Esophagus muscularis mucosa (tissue), 4 donors: ENCODE measurements at places on chromosomes 3 and 15. TPM values are rescaled to one million over a fixed set of nuclear protein-coding genes. Genes with fewer than 3 reads are reported as not detected.

- H3K27me3 ChIP-seq: no peaks in the 10 kb centered on the region
- H3K36me3 ChIP-seq: no peaks in the 10 kb centered on the region
- H3K4me3 ChIP-seq: no peak overlapping the region
- no peak overlapping the region for H3K27ac ChIP-seq
- DNase-seq: no peak
These were observed 130.8 kb downstream of the MINAR1 start for GRCh38 chr15:79562899-79563298.

GRCh38 chr15:82907350-82907749, 45.2 kb downstream of the HOMER2 start:
- no peaks in the 10 kb centered on the region for H3K27me3 ChIP-seq
- no peaks in the 10 kb centered on the region for H3K4me1 ChIP-seq
- H3K4me3 ChIP-seq: no peak overlapping the region
- no peak overlapping the region for H3K27ac ChIP-seq

DNA sequence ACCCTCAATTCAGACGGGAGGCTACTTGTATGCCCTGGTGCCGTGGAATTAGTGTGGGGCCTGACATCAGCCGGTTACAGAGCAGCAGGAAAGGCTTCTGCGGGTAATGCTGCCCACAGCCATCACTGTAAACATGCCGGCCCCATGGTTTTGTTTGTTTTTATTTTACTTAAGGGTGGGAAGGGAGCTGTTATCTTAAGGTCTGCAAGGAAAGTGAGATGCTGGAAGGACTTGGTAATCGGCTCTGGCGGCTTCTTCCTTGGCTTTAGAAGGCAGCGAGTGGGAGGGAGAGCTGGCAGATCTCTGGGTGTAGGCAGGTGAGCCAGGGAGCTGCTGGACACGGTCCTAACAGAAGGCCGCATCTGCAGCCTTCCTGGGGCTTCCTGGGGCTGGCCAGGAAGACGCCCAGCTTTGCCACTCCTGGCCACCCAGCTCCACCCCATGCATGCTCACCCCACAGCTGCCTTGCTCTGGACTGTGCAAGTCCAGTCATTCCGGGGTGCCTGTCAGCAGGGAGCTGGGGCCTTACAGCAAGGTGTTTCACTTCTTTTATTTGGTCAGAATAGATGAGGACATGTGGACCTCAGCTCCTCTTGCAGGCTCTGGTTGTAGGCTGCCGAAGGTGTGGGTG, 54.1 kb upstream of the FURIN start:
- no peaks in the 10 kb centered on the region for H3K4me1 ChIP-seq
- H3K27ac ChIP-seq: no peak overlapping the region
- no peak for DNase-seq
- no peaks in the 10 kb centered on the region for H3K27me3 ChIP-seq
- H3K4me3 ChIP-seq: no peak overlapping the region

GRCh38 chr15:50797926-50798325, 32.4 kb upstream of the SPPL2A start:
- no peak for DNase-seq
- no peak overlapping the region for H3K4me3 ChIP-seq
- no peaks in the 10 kb centered on the region for H3K4me1 ChIP-seq
- H3K36me3 ChIP-seq: no peaks in the 10 kb centered on the region

DNA sequence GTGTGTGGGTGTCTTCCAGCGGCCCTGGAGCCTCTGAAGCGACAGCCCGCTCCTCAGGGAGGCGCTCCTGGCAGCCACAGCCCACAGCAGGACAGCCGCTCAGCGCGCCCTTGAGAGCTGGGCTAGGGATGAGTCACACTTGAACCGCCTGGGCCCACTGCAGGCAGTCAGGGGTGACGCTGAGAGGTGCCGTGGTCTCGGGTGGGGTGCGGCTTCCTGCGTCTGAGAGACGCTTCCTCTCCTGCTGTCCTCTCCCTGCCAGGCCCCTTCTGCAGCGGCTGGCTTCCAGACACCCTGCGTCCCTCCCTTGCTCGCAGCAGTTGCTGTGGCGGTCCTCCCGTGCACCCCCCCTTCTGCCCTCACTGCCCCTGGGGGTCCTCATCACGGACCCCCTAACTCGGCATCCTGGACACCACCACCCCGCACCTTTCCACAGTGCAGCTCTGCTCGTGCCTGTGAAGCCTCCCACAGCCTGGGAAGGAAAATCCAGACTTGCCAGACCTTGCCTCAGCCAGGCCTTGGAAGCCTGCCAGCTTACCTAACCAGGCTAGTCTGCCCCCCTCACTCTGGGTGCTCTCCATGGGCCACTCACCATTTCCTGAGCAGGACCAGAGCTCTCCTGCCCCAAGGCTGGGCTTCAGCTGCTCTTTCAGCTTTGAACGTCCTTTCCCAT, 1.1 kb upstream of the SPTBN5 start:
- H3K36me3 ChIP-seq: no peaks in the 10 kb centered on the region
- peak overlapping the region; percentile 45 for H3K27ac ChIP-seq
- peak overlapping the region; percentile 29 for H3K4me3 ChIP-seq
- no peaks in the 10 kb centered on the region for H3K27me3 ChIP-seq
- DNase-seq: no peak

IQCF5 gene
- not detected for total RNA-seq

HYAL2 gene
- 93.2 TPM for total RNA-seq

DNA sequence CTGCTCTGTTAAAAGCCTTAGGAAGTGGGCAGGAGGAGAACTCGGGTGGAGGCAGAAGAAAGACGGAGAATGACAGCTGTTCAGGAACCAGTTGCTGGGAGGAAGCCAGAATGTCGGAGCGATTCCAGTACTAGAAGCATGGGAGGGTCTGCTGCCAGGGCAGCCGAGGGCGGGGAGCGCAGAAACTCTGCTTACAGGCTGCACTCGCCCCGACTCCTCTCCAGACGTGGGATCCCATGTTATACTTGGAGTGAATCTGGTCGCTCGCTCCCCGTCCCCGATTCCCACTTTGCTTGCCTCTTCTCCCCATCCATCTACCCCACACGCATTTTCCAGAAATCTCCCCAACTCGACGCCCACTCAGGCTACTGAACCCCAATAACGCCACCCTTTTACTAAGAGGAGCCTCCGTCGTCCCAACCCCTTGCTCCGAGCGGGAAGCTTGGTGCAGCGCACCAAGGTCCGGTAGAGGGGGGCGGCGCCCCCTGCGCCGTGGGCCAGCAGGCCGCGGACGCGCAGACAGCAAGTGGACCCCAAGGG, 665 bp downstream of the GATM start:
- peaks cover 33% of the 10 kb centered on the region for H3K4me1 ChIP-seq
- no peak for DNase-seq
- peak overlapping the region; percentile 70 for H3K4me3 ChIP-seq
- H3K27ac ChIP-seq: peak overlapping the region; percentile 89

- no peak for DNase-seq
- no peaks in the 10 kb centered on the region for H3K4me1 ChIP-seq
- H3K36me3 ChIP-seq: no peaks in the 10 kb centered on the region
- H3K4me3 ChIP-seq: no peak overlapping the region
These were observed 69.3 kb downstream of the CHST2 start for GRCh38 chr3:143188881-143189280.

MYLK gene
- total RNA-seq: 3,208 TPM

MME gene
- 5.5 TPM for total RNA-seq

SAMMSON gene
- 2.8 TPM for total RNA-seq

DNA sequence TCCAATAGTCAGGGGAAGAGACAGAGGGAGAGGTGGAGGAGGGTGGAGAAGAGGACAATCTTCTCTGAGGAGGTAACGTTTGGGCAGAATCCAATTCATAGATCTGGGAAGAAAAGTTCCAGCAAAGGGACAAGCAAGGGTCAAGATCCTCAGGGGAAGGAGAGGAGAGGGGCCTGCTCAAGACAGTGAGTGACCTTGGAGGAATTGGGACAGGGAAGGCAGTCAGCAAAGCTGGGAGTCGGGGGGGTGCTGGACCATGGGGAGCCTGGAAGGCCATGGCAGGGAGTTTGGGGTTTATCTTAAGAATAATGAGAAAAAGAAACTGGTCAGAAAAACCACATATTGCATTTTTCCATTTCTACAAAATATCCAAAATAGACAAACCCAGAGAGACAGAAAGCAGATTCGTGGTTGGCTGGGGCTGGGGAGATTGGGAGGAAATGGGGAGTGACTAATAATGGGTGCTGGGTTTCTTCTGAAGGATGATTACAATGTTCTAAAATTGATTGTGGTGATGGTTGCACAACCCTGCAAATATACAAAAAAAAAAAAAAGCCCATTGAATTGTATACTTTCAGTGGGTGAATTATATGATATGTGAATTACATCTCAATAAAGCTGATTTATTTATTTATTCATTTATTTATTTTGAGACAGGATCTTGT, 19.6 kb upstream of the SRP14 start:
- H3K4me1 ChIP-seq: peaks cover 15% of the 10 kb centered on the region
- no peaks in the 10 kb centered on the region for H3K36me3 ChIP-seq
- H3K27me3 ChIP-seq: no peaks in the 10 kb centered on the region
- DNase-seq: no peak
- no peak overlapping the region for H3K27ac ChIP-seq

GOLGA6L7 gene
- not detected for total RNA-seq

GPR176 gene
- 1.7 TPM for total RNA-seq

DNA sequence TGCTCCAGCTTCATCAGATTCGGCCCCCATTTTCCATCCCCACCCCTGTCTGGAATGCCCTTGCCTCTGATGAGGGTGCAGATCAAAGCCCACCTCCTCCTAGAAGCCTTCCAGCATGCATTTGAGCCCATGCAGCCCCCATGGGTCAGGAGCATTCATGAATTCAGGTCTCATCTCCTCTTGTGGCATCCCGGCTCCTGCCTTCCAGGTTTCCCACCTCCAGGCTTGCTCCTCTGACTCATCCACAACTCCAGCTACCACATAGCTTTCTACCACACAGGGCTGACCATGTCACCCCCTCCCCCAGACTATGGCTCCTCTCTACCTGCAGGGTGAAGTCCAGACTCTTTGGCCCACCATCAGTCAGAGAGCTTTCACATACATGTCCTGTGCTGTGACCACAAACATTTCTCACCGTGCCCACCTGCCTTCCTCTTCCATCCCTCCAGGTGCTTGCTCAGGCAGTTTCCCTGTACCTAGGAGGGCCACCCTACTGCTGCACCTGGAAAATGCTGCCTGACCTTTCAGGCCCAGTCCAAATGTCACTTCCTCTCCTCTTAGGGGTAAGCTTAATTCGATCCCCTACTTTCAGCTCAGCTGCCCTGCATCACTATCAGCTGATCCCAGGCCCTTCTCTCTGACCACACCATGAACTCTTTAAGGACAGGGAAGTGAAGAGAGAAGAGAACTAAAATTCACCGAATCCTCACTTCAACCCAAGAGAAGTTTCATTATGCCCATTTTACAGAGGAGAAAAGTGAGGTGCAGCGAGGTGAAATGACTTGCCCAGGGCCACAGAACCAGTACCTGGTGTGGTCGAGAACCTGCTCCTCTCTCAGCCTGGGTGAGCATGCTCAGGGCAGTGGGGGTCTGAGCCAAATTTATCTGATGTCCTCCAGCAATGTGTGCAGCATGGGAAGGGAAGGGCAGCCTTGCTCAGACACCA, 13.7 kb upstream of the FGD5 start:
- H3K36me3 ChIP-seq: no peaks in the 10 kb centered on the region
- DNase-seq: no peak
- H3K27ac ChIP-seq: no peak overlapping the region
- H3K4me3 ChIP-seq: no peak overlapping the region
- peaks cover 40% of the 10 kb centered on the region for H3K4me1 ChIP-seq

GRCh38 chr15:49428409-49429095, 5.5 kb downstream of the FGF7 start:
- no peaks in the 10 kb centered on the region for H3K27me3 ChIP-seq
- peak overlapping the region; percentile 50 for H3K4me3 ChIP-seq
- no peak for DNase-seq
- H3K27ac ChIP-seq: peak overlapping the region; percentile 72

GRCh38 chr15:47965297-47965696, 155.5 kb upstream of the SLC24A5 start:
- H3K4me1 ChIP-seq: no peaks in the 10 kb centered on the region
- H3K4me3 ChIP-seq: no peak overlapping the region
- H3K27me3 ChIP-seq: no peaks in the 10 kb centered on the region

- H3K27me3 ChIP-seq: no peaks in the 10 kb centered on the region
- no peak overlapping the region for H3K27ac ChIP-seq
- peaks cover 6% of the 10 kb centered on the region for H3K36me3 ChIP-seq
- peak; percentile 53 for DNase-seq
- H3K4me1 ChIP-seq: peaks cover 12% of the 10 kb centered on the region
These were observed 46.1 kb downstream of the ABHD5 start for GRCh38 chr3:43736558-43737440.

COX5A gene
- 77.4 TPM for total RNA-seq

- no peaks in the 10 kb centered on the region for H3K27me3 ChIP-seq
- no peak overlapping the region for H3K27ac ChIP-seq
- no peaks in the 10 kb centered on the region for H3K4me1 ChIP-seq
These were observed 25.1 kb upstream of the MTMR10 start for GRCh38 chr15:31016446-31016915.

EIF1B gene
- total RNA-seq: 32.0 TPM

GRCh38 chr3:104176706-104177105, 1190.0 kb upstream of the ALCAM start:
- H3K4me3 ChIP-seq: no peak overlapping the region
- no peaks in the 10 kb centered on the region for H3K27me3 ChIP-seq
- H3K36me3 ChIP-seq: no peaks in the 10 kb centered on the region
- H3K4me1 ChIP-seq: no peaks in the 10 kb centered on the region

GRCh38 chr15:72198356-72199204, 993 bp upstream of the GRAMD2A start:
- H3K4me1 ChIP-seq: peaks cover 44% of the 10 kb centered on the region
- no peak overlapping the region for H3K4me3 ChIP-seq
- H3K36me3 ChIP-seq: peaks cover 51% of the 10 kb centered on the region
- H3K27me3 ChIP-seq: peaks cover 19% of the 10 kb centered on the region
- no peak overlapping the region for H3K27ac ChIP-seq

DNA sequence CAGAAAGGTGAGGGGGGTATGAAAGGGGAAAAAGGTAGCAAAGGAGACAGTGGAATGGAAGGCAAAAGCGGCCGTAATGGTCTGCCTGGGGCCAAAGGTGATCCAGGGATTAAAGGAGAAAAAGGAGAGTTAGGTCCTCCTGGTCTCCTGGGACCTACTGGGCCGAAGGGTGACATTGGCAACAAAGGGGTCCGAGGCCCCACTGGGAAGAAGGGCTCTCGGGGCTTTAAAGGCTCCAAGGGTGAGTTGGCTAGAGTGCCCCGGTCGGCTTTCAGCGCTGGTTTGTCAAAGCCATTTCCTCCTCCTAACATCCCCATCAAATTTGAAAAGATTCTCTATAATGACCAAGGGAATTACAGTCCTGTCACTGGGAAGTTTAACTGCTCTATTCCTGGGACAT, 6.7 kb downstream of the OTOL1 start:
- no peak for DNase-seq
- no peak overlapping the region for H3K4me3 ChIP-seq
- H3K4me1 ChIP-seq: no peaks in the 10 kb centered on the region
- no peak overlapping the region for H3K27ac ChIP-seq

DNA sequence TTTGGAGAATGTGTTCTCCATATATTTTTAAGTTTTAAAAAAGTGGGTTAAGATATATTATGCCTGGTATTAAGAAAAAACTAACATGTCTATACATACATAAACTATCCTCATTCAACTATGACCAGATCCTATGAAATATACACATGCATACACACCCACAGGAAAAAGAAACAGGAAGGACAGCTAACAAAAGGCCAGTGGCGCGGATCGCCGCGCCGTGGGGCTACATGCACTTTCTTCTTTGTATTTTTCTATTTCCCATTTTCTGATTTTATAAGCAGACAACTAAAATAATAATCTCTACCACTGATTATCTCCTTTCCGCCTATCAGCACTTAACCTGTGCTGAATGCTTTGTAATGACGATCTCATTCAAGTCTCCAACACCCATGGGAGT, 160.1 kb downstream of the OR4M2 start:
- no peak overlapping the region for H3K27ac ChIP-seq
- DNase-seq: no peak
- H3K36me3 ChIP-seq: no peaks in the 10 kb centered on the region
- H3K4me1 ChIP-seq: no peaks in the 10 kb centered on the region
- H3K27me3 ChIP-seq: no peaks in the 10 kb centered on the region
- H3K4me3 ChIP-seq: no peak overlapping the region
